ENCODE measurements at places on chromosomes 1 and 21.

- DNase-seq, result no peak
Measured at GRCh38 chr1:41689558-41689981, 205.1 kb upstream of the EDN2 start.

DNA sequence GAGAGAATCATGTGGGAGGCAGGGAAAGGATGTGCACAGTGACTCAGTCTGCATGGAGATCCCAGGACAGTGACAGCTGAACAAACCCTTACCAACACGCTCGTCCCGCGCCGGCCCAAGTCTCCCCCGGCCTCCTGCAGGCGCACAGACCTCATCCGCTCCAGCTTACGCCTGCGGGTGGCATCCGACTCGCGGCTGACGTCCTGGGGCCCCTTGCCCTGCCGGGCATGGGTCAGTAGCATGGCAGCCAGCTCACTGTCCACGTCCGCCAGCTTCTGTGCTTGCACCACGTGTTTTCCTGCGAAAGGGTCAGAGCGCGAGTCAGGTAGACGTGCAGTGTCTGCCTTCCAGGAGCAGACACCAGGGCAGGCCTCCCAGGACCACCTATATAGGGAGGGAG is 115.2 kb downstream of the NPHP4 start:
- DNase-seq, result no peak

- DNase-seq, result no peak
Measured at GRCh38 chr1:157399984-157400382, 152.3 kb downstream of the FCRL5 start.

- DNase-seq, result no peak
Measured at GRCh38 chr1:198841477-198841876, 202.6 kb downstream of the PTPRC start.

- DNase-seq, result peak; percentile 89
Measured at GRCh38 chr21:46184625-46185555, 631 bp upstream of the SPATC1L start.

DNA sequence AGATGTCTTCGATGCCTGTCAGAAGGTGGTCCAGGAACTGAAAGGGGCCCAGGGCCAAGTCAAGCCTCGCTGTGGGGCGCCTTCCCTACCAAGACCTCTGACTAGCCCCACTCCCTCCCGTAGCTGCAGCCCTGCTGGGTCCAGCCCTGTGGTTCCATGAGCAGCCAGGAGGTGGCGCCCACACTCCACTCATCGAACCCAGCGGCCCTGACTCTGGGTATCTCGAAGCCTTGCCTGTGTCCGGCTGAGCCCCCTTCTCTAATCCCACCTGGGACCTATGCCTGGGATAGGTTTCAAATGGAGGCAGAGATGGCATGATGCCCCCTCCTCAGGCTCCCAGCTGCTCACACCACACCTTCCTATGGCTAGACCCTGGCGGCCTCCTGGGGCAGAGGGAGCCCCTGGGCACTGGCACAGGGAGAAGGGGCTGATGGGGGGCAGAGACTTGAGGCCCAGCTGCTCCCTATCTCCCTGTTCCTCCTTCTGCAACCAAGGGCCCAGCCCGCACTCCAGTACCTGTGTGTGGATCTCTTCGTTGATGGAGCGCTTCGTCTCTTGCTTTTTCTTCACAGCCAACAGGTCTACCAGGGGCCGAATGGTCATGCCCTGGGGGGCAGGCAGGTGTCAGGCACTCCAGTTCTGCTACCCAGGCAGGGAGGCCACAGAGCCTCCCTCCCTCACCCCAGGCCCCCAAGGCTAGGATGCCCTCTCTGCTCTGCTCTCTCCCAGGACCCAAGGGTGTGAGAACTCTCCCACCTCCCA is 52.0 kb downstream of the SLC9A1 start:
- peak; percentile 86 for DNase-seq

- DNase-seq, result no peak
Measured at GRCh38 chr1:45820788-45821187, 17.4 kb downstream of the MAST2 start.

- DNase-seq, result no peak
Measured at GRCh38 chr21:31660591-31660990, 1.1 kb downstream of the SOD1 start.

Measured in dorsolateral prefrontal cortex (tissue), 122 donors.